Activated T-cell treated with anti-CD3 and anti-CD28 coated beads, Interleukin-2, amount 50 U/mL, for 4 hours (primary cell): ENCODE measurements at places on chromosomes 5 and 9.

GRCh38 chr5:175842951-175843793, 28.2 kb upstream of the CPLX2 start:
- DNase-seq = no peak

DNA sequence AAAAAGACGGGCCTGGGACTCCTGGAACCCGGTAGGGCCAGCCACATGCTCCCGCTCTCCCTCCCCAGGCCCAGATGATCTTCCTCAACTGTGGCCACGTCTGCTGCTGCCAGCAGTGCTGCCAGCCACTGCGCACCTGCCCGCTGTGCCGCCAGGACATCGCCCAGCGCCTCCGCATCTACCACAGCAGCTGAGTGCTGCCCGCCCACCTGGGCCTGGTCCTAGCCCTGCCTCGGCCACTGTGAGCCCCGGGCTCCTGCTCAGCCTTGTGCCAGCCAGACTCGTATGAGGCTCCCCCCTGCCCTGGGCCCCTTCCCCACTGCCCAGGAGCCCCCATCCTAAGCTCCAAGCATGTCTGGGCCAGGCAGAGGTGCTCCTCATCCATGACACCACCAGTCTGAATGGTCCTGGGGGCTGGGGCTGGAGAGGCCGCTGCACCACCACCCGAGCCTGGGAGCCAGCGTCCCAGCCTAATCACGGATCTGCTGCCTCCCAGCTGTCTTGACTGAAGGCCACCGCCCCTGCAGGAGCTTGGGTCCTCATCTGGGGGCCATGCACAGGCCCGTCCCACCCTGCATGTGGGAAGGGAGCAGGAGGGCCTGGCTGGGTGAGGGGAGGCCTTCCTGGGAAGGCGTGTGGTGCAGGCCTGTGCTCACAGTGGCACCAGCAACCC, 51.5 kb downstream of the LRSAM1 start:
- no peak for DNase-seq

- DNase-seq = no peak
These were observed 81.0 kb upstream of the EQTN start for GRCh38 chr9:27377811-27378456.

DNA sequence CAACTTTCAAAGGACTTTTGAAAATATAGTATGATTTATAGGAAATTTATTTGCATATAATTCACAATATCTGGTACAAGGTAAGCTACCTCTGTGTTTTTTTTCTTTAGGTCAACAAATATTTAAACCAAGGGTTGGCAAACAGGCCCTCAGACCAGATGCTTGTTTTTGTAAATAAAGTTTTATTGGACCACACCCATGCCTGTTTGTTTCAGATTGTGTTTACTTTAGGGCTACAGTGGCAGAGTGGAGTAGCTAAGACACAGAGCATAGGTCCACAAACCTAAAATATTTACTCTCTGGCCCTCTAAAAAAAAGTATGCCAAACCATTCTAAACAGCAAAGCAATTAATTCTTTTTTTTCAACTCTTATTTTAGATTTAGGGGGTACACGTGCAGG, 119.7 kb upstream of the CCDC152 start:
- no peak for DNase-seq

DNA sequence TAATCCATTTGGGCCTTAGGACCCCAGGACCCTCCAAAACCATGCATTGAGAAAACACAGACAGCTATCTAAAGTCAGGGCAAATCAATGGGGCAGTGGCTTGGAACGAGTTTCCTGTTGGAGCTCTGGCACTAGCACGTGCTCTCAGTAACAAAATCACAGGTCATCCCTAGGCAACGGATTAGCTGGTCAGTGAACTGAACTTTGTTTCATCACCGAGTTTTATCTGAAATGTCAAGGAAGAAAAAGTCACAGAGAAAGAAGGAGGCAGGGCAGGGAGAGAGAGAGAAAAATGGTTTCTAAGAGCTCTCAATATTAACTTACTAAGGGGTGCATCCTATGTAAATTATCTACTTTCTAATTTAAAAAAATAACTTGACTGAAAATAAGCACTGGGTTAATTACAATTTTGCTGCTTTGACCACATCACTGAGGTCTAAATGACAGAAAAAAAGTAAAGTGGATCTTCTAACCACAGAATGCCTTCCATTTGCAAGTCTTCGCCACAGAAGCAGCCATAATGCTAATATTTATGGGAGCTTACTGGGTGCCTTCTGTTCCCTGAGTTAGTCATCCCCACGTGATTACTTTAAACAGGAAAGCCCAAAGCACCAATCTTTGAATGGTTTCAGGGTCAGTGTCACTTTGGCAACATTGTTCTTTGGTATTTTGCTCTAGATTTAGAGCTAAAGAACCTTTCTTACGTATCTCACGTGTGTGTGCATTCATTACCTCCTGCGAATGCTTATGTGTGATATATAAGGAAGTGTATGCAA, 503.9 kb downstream of the RASEF start:
- no peak for DNase-seq

DNA sequence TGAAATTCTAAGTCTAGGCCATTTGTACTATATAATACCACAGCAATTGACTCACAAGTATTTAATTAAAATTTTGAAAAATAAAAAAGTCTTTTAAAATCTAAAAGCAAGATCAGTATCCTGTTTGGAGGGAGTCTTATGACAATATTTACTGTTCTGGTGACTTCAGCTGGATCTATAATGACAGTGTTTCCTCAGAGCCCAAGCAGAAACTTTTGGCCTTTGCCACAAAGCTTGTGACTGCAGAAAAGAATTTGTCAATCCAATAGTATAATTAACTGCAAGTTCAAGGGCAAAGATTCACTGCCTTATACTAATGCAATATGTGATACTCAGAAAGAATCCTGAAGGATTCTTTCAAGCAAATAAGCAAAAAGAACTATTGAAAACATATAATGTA, 49.6 kb upstream of the RAPGEF6 start:
- no peak for DNase-seq

DNA sequence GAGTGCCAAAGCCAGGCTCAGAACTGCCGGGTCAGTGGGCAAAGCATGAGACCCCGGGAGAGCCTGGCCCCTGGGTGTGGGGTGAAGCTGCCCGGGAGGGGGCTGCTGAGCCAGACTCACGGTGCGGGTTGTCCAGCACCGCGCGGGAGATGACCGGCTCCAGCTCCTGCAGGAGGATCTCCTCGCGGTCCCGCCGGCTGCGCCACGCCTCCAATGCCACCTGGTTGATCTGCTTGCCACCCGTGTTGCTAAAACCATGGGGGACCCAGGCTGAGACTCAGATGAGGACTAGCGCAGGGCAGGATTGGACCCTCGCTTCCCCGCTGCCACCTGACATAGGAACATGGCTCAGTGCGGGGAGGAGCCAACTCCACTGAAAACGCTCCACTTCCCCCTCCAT, 2.6 kb downstream of the TOR2A start:
- DNase-seq = no peak

DNA sequence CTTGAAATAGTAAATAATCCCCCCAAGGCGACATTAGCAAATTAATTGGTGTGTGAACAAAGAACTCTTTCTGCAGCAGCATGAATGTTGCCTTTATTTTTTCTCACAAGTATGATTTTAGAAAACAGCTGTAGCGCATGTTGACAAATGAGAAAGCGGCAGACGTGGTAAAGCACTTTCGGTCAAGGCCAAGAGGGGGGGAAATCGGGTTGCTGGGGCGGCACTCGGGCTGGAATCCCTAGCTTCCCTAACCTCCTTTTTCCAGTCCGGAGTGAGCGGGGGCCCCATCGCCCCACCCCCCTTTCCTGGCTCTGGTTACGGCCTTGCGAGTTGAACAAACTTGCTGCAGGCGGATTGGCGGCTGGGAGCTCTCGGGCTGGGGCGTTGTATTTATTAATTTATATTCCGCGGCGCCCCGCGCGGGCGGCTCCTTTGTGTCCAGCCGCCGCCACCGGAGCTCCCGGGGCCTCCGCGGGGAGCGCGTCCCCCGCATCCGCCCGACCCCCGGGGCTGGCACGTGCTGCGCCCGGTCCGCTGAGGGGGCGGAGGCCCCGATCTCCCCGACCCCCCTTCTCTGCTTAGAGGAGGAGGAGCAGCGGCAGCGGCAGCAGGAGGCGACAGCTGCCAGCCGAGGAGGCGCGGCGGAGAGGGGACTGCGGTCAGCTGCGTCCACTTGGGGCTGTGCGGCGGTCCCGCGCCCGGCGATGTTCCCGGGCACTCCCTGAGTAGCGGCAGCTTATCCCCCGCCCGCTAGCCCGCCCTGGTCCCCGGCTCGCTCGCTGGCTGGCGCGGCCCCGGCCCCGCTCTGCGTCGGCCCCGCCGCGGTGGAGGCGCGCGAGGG, at the start of gene RHOBTB3:
Gene RHOBTB3, plus strand, starts transcription at position 607 of the 841 bp plus-strand sequence. CDS start 347 bp downstream, outside the sequence.
- DNase-seq = peak; percentile 32

- DNase-seq = no peak
These were observed 36.3 kb downstream of the STK10 start for GRCh38 chr5:172151661-172152210.
